Lung (tissue), 17 donors: ENCODE measurements at places on chromosomes 5 and 9.

GRCh38 chr9:477193-477592, 262.5 kb downstream of the DOCK8 start:
- no peaks in the 10 kb centered on the region for H3K36me3 ChIP-seq
- H3K4me3 ChIP-seq: no peak overlapping the region
- no peaks in the 10 kb centered on the region for H3K4me1 ChIP-seq
- no peak overlapping the region for H3K27ac ChIP-seq
- H3K27me3 ChIP-seq: no peaks in the 10 kb centered on the region
- DNase-seq: no peak

DNA sequence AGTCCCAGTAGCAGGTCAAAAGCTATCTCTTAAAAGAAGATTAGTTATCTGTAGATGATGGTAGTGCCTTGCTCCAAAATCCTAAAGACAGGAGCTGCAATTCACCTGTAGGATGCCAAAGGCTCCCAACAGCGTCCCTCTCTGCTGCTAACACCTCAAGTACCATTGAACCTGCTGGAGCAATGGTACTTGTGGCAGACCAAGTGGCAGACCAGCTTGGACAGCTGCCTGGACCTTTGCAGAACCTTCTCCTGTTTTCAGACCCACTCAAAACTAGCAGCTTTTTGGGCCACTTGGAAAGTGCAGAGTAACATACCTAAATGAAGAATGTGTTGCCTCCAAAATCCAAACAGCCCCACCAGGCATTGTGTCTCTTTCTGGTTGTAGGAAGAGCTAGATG, 6.9 kb upstream of the CCDC180 start:
- no peaks in the 10 kb centered on the region for H3K27me3 ChIP-seq
- H3K4me1 ChIP-seq: no peaks in the 10 kb centered on the region
- H3K27ac ChIP-seq: no peak overlapping the region
- no peak overlapping the region for H3K4me3 ChIP-seq
- no peaks in the 10 kb centered on the region for H3K36me3 ChIP-seq
- no peak for DNase-seq

DNA sequence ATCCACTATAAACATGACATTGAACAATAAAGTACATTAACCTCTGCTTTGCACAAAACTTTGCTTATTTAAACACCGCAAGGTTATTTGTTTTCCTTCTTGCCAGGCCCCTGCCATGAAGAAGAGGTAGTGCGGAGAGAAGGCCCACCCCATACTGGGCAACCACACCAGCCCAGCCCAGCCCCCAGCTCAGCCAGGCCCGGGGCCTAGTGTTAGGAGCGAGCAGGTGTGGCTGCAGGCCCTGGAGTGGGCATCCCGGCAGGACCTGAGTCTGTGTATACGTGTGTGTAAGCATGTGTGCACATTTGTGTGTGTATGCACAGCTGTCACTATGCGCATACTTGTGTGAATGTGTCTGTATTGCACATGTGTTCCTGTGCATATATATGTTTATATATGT, 90.4 kb upstream of the MVB12B start:
- H3K4me1 ChIP-seq: no peaks in the 10 kb centered on the region
- no peaks in the 10 kb centered on the region for H3K27me3 ChIP-seq
- DNase-seq: no peak

DNA sequence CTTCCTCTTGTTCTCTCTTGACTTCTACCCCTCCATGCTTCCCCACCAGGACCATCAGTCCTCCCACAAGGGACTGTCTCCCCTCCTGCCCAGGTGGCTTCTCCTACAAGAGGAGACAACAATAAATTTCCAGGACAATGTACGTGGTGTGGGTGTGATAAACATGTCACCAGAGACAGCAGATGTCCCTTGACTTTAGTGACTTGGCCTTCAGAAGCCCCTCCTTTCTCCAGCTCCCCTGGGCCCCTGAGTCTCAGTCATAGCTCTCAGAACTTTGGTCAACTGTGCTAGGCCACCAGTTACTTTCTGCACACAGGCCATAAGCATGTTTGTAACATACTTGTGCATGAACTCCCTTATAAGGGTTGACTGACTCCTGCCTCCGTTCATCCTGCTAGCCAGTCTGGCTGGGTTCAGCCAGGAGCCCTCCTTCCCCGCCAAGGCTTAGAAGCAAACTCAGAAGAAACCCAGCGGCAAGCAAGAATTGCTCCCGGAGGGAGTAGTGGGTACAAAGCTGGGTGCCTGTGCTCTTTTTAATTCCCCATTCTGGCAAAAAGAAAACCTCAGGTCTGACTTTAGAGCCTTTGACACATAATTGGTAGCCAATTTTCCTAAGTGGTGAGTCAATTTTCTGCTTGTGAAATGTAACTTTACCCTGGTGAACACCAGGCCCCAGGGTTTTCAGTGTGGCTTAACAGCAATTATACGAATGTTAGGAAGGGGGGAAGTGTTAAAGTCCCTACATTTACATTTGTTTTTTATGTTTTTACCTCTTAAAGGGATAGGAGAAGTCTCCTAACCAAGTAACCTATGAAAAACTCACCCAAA, 49.2 kb downstream of the EBF1 start:
- H3K4me3 ChIP-seq: no peak overlapping the region
- H3K36me3 ChIP-seq: no peaks in the 10 kb centered on the region

DNA sequence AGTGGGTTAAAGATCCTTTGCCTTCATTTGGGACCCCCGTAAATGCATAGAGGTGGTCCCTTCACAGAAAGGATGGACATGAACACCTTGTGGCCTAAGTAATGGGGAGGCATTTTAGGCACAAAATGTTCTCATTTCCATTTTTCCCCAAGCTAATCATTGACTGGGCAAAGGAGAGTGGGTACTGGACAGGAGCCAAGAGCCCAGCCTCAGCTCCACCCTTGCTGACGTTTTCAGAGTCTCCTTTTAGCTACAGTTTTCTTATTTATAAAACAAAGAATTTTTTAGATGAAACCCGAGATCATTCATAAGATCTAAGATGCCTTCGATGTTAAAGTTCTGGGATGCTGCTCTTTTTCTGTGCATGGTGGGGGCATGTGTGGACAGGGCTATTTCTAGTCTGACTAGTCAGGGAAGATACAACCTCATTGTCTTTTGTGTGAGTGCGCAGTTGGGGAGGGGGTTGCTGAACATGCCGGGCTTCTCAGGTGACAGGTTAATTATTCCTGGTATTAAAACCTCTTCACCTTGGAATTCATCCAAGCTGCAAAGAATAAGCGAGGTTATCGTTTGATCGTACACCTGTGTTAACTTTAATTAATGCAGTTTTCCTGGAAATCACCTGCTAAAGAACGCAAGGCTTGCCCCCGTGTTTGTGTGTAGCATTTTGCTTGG, 48.4 kb downstream of the ADAMTS16 start:
- no peak overlapping the region for H3K27ac ChIP-seq
- H3K4me1 ChIP-seq: peaks cover 7% of the 10 kb centered on the region
- H3K27me3 ChIP-seq: no peaks in the 10 kb centered on the region

GRCh38 chr9:34086864-34087263, 38.2 kb upstream of the UBAP2 start:
- no peak overlapping the region for H3K4me3 ChIP-seq
- H3K36me3 ChIP-seq: peaks cover 38% of the 10 kb centered on the region
- no peaks in the 10 kb centered on the region for H3K27me3 ChIP-seq

DNA sequence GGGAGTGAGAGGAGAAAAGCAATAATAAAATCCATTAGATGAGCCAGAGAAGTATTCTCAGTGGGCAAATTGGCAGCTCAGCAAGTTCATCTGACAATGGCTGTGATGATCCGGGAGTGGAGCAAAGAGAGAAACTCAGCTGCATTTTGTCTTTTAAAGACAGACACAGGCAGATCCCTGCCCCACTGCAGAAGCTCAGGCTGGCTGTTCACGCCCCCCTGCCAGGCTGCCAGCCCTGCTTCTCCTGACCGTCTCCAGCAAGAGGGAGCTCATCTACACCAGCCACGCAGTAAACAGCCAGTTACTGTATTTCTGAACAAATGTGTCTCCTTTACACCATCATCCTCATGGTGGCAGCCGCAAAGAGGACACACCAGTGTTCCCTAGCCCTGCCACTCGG, 114.3 kb upstream of the SARDH start:
- no peak for DNase-seq
- no peak overlapping the region for H3K27ac ChIP-seq
- no peaks in the 10 kb centered on the region for H3K27me3 ChIP-seq
- no peaks in the 10 kb centered on the region for H3K36me3 ChIP-seq
- no peak overlapping the region for H3K4me3 ChIP-seq

- no peak overlapping the region for H3K27ac ChIP-seq
- no peaks in the 10 kb centered on the region for H3K36me3 ChIP-seq
- H3K4me3 ChIP-seq: no peak overlapping the region
- H3K4me1 ChIP-seq: peaks cover 7% of the 10 kb centered on the region
Observed at GRCh38 chr5:149472399-149472798, 78.8 kb downstream of the CSNK1A1 start.

GRCh38 chr9:126671381-126671831, 57.7 kb downstream of the LMX1B start:
- H3K4me1 ChIP-seq: no peaks in the 10 kb centered on the region
- H3K4me3 ChIP-seq: no peak overlapping the region
- H3K27ac ChIP-seq: no peak overlapping the region
- H3K27me3 ChIP-seq: peaks cover 25% of the 10 kb centered on the region
- H3K36me3 ChIP-seq: no peaks in the 10 kb centered on the region
- DNase-seq: peak; percentile 72

GRCh38 chr5:141654298-141654697, 3.1 kb upstream of the FCHSD1 start:
- H3K4me1 ChIP-seq: peaks cover 13% of the 10 kb centered on the region
- DNase-seq: no peak
- no peak overlapping the region for H3K27ac ChIP-seq
- peaks cover 4% of the 10 kb centered on the region for H3K36me3 ChIP-seq

- peaks cover 4% of the 10 kb centered on the region for H3K4me1 ChIP-seq
- H3K27ac ChIP-seq: peak overlapping the region; percentile 86
- DNase-seq: no peak
- no peaks in the 10 kb centered on the region for H3K27me3 ChIP-seq
Observed at GRCh38 chr9:127768698-127769097, 9.8 kb downstream of the SH2D3C start.

DNA sequence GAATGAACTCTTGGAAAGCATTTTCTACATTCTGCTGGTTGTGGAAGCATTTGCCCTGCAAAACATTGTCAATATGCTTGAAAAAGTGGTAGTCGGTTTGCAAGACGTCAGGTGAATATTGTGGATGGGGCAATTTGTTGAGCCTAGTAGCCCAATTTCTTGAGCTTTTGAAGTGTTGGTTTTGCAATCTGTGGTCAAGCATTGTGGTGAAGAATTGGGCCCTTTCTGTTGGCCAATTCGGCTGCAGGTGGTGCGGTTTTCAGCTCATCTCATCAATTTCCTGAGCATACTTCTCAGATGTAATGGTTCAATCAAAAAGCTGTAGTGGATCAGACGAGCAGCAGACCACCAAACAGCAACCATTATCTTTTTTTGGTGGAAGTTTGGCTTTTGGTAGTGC, 426.8 kb upstream of the CDH9 start:
- no peak overlapping the region for H3K4me3 ChIP-seq
- H3K27ac ChIP-seq: no peak overlapping the region
- no peaks in the 10 kb centered on the region for H3K4me1 ChIP-seq
- no peaks in the 10 kb centered on the region for H3K36me3 ChIP-seq
- DNase-seq: no peak

DNA sequence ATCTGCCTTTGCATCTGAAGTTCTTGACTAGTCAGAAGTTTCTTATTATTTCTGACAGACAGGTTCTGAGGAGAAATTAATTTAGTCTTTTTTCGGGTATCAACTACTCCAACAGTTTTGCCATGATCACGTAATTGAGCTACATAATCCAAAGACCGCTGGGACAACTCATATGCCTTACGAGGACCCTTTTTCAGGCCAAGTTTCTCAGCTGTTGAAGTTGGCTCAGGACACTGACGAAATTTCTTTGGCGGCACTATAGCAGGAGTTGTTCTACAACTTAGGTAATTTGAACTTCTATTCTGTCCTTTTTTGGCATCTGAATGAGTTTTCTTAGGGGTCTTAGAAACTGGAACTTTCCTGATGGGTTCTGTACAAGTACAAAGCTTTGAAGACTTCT, 27.2 kb downstream of the SETX start:
- H3K4me1 ChIP-seq: no peaks in the 10 kb centered on the region
- no peak overlapping the region for H3K4me3 ChIP-seq
- peaks cover 62% of the 10 kb centered on the region for H3K36me3 ChIP-seq
- no peak overlapping the region for H3K27ac ChIP-seq
- DNase-seq: no peak
- H3K27me3 ChIP-seq: no peaks in the 10 kb centered on the region

- H3K4me1 ChIP-seq: no peaks in the 10 kb centered on the region
- no peak overlapping the region for H3K4me3 ChIP-seq
- no peak overlapping the region for H3K27ac ChIP-seq
- H3K27me3 ChIP-seq: no peaks in the 10 kb centered on the region
- no peak for DNase-seq
Observed at GRCh38 chr9:98182069-98182820, 10.2 kb downstream of the CORO2A start.

DNA sequence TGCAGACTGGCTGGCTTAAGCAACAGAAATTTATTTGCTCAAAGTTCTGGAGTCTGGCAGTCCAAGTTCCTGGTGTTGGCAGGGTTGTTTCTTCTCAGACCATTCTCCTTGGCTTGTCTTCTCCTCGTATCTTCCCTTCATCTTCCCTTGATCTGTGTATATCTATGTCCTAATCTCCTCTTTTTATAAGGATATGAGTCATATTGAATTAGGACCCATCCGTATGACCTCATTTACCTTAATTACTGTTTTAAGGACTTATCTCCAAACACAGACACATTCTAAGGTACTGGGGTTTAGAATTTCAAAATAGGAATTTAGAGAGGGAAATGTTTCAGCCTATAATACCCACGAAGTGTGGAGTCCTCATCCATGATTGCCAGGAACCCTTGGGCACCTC, 13.1 kb upstream of the LPAR1 start:
- no peaks in the 10 kb centered on the region for H3K27me3 ChIP-seq
- no peaks in the 10 kb centered on the region for H3K36me3 ChIP-seq
- H3K4me1 ChIP-seq: peaks cover 3% of the 10 kb centered on the region
- H3K27ac ChIP-seq: no peak overlapping the region

GRCh38 chr5:125367702-125368101, 621.3 kb upstream of the ZNF608 start:
- no peaks in the 10 kb centered on the region for H3K4me1 ChIP-seq
- H3K4me3 ChIP-seq: no peak overlapping the region
- no peaks in the 10 kb centered on the region for H3K27me3 ChIP-seq
- no peaks in the 10 kb centered on the region for H3K36me3 ChIP-seq
- no peak for DNase-seq

- H3K27me3 ChIP-seq: no peaks in the 10 kb centered on the region
- no peak for DNase-seq
- no peaks in the 10 kb centered on the region for H3K4me1 ChIP-seq
- H3K27ac ChIP-seq: no peak overlapping the region
- H3K4me3 ChIP-seq: no peak overlapping the region
Observed at GRCh38 chr5:95261437-95262175, 23.3 kb downstream of the MCTP1 start.

GRCh38 chr9:113299800-113300292, 3.3 kb downstream of the RNF183 start:
- H3K4me1 ChIP-seq: no peaks in the 10 kb centered on the region
- no peak overlapping the region for H3K27ac ChIP-seq
- H3K36me3 ChIP-seq: no peaks in the 10 kb centered on the region
- no peak for DNase-seq
- no peaks in the 10 kb centered on the region for H3K27me3 ChIP-seq
- H3K4me3 ChIP-seq: no peak overlapping the region

DNA sequence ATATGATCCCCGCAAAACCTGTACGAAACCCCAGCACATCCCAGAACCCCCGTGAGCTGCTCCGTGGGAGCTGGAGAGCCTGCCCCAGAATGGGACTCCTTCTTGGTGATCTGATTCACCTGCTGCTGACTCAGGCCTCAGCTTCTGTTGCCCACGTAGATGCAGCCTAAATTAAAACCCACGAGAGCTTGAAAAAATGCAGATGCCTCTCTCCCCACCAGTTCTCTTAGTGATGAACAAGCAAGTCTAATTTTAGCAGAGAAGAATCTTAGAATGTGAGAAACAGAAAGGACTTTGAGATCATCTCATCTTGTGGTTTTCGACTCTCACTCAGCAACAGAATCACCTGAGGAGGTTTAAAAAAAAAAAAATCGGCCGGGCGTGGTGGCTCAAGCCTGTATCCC, 57.6 kb downstream of the TMOD1 start:
- H3K27me3 ChIP-seq: no peaks in the 10 kb centered on the region
- H3K4me3 ChIP-seq: no peak overlapping the region
- no peaks in the 10 kb centered on the region for H3K4me1 ChIP-seq
